NCI-H1436 (cell line): ENCODE measurements at places on chromosomes 1 and 21.

DNA sequence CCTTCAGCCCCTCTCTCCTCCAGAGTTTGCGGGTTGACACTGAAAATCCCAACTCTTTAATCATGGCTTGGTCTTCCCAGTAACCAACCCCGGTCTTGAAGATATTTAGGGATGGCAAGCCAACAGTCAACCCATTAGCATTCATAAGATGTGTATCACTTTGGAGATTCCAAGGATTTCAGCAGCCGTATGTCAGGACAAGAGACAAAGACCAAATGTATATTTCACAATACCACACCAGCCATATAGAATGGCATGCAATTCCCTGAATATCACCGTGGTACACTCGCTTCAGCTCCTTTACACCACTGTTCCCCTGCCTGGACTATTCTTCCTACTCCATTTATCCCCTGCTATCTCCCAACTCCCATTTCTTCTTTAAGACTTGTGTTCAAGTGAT is 109.2 kb downstream of the CSMD2 start:
- DNase-seq: no peak

DNA sequence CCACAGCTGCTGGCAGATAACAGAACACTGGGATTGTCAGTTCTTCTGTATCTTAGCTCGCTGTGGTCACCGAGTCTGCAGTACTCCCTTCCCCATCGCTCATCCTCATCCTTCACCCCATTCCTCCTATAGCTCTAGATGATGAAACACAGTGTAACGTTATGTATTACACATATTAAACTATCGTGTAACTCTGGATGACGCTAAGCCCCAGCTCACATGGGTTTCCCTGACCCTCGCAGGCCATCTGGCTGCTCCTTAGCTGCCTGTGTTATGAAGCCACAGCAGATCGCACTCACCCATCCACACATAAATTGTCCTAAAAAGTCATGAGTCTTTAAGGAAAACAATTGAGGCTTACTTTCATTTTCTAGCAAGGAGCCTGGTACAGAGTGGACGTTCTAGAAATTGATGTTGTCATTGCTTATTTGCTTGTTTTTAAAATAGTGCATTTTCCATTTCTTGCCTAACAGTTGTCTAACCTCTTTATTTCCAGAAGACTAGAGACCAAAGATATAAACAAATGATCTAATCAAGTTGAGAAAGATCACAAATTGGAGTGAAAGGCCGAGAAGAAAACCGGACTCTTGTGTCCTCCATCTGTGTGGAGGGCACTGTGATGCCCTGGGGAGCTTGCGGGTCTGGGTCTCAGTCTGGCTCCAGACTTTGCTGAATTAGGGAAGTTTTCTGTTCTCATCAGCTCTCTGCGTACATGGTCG is 24.3 kb upstream of the PCP4 start:
- DNase-seq: no peak

DNA sequence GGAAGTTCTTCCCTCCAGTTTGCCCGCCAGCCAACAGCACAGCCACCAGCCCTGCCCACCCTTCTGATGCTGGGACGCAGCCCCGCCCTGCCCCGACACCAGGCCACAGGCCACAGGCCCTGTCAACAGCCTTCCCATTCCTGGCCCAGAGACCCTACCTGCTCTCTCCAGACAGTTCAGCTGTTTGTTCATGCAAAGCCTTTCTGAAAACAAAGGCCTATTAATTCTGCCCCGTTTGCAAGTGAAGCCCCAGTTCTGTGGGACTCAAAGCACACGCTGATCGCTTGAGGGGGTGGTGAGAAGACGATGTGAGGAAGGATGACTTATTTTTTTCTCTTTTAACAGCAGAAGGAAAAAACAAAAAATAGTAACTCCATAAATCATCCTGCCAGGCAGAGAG is 55.4 kb upstream of the KIF26B start:
- no peak for DNase-seq

GRCh38 chr1:67832737-67833601 is at the start of gene GNG12:
Gene GNG12 (minus strand): TSS chr1:67833467. CDS start chr1:67707686, 125,781 bp downstream.
- no peak for DNase-seq

DNA sequence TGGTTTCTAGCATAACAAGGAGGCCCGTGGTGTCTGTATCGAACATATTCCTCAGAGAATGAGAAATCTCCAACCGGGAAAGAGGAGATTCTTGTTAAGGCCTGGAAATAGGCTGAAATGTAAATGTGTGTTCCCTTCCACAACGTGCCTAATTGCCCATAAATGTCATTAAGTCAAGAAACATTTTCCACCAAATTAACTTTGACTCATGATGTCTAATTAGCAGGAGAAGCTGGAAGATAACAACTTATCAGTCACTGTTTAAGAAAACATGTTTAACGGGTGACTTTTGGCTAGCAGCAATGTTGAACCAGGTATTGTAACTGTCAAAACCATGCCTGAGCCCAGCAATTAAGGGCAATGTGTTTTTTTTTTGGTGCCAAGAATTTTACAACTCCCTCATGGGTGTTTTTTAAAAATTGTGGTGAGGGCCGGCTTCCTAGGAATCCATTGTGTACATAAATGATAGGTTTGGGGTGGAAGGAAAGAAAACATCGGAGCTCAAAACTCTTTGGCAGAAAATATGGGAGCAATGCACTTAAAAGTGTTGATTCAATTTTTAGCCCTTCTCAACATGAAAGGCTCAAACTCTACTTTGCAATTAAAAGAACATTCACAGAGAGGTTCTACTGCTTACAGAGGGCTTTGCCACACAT is 67.0 kb downstream of the OLIG1 start:
- no peak for DNase-seq

DNA sequence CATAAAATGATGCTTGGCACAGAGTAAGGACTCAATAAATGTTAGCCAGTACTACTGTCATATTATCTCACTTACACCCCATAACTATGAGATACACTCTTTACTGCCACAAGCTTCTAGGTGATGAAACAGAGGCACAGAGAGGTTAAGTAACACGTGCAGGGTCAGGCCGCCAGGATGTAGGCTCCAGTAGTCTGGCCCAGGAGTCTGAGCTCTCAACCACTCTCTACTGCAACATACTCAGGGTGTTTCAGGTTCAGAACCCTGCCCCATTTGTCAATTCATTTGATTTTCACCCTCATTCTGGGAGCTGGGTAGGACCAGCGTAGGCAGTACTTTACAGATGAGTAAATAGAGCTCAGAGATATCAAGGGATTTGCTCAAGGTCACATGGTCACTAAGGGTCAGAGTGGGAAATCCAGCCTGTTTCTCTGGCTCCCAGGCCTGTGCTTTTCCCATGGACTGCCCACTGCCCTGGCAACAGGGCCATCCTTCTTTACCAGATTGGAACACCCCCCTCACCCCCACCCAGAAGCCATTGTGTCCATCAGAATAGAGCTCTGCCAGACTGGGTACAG is 21.2 kb downstream of the IQGAP3 start:
- no peak for DNase-seq

DNA sequence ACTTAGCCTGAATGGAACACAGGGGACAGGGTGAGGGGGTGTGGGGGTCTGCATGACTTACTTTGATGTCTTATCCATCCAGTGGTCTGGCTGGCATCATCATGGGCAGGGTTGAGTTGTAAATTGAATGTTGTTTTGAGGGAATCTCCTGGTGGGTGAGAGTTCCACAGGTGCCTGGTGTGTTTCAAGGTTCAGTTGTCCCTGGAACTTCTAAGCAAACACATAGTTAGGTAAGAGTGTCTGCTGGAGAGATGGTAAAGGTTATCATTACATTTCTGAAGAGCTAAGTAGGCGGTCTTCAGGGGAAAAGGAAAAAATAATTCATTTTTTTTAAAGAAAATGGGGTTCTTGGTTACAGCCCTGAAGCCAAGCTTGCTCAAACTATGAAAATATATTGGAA is 46.0 kb upstream of the SIPA1L2 start:
- no peak for DNase-seq

GRCh38 chr1:37721565-37721964 is 29.2 kb downstream of the CDCA8 start:
- no peak for DNase-seq
